ENCODE measurements at places on chromosomes 7 and 10. TPM values are rescaled to one million over a fixed set of nuclear protein-coding genes. Genes with fewer than 3 reads are reported as not detected.

- H3K36me3 ChIP-seq = no peaks in the 10 kb centered on the region
- no peak for DNase-seq
- no peaks in the 10 kb centered on the region for H3K27me3 ChIP-seq
- H3K4me3 ChIP-seq = no peak overlapping the region
Measured at GRCh38 chr10:116247691-116248090, 25.3 kb downstream of the GFRA1 start.

ATAD1 gene
- 52.0 TPM for total RNA-seq

CACNA2D1 gene
- total RNA-seq = not detected

RELN gene
- not detected for total RNA-seq

DYDC2 gene
- not detected for total RNA-seq
